NK-92 treated with Interleukin-12 subunit alpha and Interleukin-12 subunit beta, amount 100 ng/mL, for 24 hours (cell line): ENCODE measurements at places on chromosomes 1 and 21.

DNA sequence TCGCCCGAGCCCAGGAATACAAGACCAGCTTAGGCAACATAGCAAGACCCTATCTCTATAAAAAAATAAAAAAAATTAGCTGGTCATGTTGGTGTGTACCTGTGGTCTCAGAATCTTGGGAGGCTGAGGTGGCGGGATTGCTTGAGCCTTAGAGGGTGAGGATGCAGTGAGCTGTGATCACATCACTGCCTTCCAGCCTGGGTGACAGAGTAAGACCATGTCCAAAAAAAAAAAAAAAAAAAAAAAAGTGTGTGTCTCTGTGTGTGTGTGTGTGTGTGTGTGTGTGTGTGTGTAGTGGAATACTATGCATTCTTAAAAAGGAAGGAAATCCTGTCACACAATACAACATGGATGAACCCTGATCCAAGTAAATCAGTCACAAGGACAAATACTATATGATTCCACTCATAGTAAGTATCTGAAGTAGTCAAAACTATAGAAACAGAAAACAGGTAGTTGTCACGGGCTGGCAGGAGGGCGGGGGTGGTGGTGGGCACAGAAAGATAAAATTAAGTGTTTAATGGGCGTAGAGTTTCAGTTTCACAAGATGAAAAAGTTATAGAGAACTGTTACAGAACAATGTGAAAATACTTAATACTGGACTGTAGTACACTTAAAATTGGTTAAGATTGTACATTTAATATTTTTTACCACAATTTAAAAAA is 47.8 kb downstream of the SELENOF start:
- DNase-seq: no peak

DNA sequence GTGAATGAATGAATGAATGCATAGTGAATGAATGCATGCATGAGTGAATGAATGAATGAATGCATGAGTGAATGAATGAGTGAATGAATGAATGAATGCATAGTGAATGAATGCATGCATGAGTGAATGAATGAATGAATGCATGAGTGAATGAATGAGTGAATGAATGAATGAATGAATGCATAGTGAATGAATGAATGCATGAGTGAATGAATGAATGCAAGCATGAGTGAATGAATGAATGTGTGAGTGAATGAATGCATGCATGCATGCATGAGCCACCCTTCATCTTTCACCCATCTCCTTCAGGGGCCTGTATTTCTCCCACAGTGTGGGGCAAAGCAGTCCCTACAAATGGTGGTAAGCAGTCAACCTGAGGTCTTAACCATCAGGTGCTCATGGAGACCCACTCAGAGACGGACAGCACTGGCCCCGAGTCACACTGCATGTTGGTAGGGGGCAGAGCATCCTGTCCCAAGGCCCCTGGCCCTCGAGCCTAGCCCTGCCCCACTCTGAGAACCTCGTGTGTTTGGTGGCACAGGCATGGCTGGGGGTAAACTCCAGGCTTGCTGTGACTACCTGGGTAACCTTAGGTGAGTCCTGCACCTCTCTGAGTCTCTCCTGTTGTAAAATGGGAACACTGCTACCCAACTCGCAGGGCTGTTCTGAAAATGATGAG is 28.0 kb upstream of the PAX7 start:
- no peak for DNase-seq

DNA sequence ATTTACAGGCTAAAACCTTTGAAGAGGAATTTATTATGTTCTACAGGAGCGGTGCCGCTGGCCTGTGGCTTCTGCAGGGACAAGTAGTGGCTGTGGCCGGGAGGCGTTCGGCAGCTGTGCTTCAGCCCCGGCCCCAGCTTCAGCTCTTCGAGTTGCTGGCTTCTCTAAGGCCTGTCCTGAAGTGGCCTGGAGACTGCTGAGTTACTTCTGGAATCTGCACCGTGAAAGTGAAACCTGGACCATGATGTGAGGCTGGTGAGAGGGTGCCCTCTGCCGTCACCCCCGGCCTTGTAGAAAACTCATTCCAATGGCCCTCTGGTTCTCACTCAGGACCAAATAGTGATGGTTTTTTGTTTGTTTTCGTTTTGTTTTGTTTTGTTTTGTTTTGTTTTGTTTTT is 48.1 kb downstream of the PRKCZ start:
- no peak for DNase-seq

- DNase-seq: no peak
Observed at GRCh38 chr1:96360036-96360795, 361.4 kb upstream of the PTBP2 start.

DNA sequence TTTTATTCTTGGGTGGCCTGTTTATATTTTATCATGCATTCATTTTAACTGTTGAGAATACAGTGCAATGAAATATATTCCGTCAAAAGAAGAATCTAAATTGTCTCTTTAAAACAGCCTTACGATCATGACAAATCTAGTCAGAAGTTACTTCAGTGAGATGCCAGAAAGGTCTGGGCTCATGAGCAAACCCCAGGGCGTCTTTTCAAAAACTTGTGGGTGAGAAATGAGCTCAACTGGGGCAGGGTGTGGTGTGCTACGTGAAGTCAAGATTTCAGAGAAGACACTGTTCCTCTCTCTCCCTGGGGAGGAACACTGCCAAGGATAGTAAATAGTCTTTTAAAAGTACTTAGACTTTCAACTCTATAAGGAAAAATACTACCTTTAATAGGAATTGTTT is 13.4 kb upstream of the UAP1 start:
- DNase-seq: no peak

GRCh38 chr1:185239861-185240260 is 77.2 kb downstream of the IVNS1ABP start:
- no peak for DNase-seq

- no peak for DNase-seq
Observed at GRCh38 chr1:185957441-185958363, 223.5 kb downstream of the HMCN1 start.

- no peak for DNase-seq
Observed at GRCh38 chr1:26537951-26538352, 8.4 kb downstream of the RPS6KA1 start.

- no peak for DNase-seq
Observed at GRCh38 chr1:48710915-48711314, 65.8 kb downstream of the BEND5 start.

DNA sequence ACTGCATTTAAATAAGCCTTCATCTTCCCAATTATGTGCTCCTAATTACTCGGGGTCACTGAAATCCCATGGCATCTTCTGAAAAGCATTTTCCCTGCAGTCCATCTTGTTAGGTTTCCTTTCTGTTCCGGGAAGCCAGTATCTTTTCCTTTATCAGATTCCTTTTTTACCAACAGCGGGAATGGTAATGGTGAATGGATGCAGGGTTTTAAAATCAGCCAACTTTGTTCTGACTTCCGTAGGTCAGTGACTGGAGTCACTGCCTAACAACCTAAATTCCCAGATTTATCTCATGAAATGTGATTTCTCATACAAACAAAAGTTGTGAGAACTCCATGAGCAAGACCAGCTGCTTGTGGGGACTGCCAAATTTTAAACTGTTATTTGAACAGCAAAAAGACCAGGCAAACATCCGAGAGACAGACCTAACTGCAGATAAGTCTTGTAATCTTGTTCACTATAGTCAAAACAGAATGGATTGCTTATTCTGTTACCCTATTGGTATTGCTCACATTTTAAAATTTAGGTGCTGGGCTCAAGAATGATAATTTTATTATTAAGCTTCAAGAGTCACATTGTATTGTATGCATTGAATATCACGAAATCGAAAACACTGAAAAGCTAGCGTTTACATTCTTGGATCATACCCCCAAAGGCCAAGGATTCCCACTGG is 1.2 kb upstream of the RWDD3 start:
- DNase-seq: no peak

GRCh38 chr21:45029948-45030681 is 44.3 kb upstream of the ADARB1 start:
- no peak for DNase-seq

- DNase-seq: no peak
Observed at GRCh38 chr21:14767192-14767852, 221.2 kb upstream of the SAMSN1 start.

DNA sequence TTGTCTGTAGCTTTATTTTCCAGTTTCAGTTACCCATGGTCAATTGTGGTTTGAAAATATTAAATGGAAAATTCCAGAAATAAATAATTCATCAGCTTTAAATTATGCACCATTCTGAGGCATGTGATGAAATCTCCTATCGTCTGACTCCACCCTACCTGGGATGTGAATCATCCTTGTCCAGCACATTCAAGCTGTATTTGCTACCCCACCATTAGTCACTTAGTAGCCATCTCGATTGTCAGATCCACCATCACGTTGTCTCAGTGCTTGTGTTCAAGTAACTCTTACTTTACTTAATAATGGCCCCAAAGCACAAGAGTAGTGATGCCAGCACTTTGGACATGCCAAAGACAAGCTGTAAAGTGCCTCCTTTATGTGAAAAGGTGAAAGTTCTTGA is 4.0 kb downstream of the STPG1 start:
- DNase-seq: no peak

- peak; percentile 58 for DNase-seq
Observed at GRCh38 chr1:2555634-2556276, 416 bp upstream of the TNFRSF14 start.

DNA sequence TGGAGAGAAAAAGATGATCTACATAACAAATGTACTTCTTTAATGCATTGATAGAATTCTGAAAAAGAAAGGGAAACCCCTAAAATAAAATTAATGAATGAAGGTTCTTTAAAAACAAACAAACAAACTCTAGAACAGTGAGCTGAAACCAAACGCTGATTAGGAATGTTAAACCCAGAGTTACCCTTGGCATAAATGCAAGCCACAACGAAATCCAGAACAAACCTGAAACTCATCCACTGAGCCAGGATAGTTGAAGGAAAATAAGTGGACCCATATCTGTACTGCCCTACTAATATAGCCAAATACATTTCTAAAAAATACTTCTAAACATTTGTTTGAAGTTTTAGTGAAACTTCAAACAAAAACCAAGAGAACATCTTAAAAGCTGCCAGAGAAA is 505.3 kb downstream of the TTLL7 start:
- DNase-seq: no peak

- no peak for DNase-seq
Observed at GRCh38 chr1:63004868-63005267, 220.9 kb downstream of the ATG4C start.

- no peak for DNase-seq
Observed at GRCh38 chr1:147337040-147337630, 94.7 kb downstream of the CHD1L start.

DNA sequence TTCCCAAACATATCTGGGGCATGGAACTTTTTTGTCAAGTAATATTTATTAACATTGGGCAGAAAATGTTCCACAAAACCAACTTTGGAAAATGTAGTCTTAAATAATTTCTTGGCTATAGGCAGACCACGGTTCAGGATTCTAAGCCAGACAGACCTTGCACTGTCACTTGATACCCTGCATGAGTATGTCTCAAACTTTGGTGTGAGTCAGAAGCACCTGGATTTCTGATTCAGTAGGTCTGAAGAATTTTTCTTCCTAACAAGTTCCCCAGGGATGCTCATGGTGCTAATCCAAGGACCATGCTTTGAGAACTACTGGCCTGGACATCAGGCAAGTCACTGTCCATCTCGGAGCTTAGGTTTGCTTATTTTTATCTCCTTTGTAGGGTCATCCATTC is 562.0 kb downstream of the PLPP3 start:
- no peak for DNase-seq

DNA sequence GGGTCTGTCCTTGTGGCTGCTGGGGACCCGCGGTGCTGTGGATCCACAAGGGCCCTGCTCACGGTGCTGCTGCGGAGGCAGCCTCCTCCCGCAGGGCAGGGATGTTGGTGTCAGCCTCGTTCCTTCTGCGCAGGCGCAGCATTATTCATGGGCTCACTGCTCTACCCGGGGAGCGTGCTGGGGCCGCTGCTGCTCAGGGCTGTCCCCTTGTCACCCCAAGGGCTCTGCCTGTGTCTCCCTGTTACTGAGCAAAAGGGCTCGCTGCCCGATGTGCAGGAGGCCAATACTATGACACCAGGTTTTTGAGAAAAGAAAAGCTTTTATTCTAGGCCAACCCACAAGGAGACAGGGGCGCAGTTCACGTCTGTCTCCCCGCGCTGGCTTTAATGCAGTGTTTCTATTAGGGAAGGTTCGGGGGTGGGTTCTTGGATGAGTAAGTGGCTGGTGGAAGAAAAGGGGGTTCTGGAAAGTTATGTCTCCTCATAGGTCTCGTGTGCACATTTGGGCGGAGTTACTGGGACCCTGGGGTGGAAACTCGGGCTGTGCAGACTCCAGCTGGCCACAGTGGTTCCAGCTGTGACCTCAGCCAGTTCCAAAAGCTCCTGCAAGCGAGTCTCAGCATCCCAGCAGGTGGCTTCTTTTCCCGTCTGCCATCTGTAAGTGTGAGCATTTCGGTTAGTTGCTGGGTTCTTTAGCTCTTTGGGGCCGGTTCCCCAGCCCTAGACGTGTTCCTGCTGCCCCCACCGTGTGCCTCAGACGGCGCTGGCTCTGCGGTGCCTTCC is 40.8 kb upstream of the LRRC3 start:
- no peak for DNase-seq

- no peak for DNase-seq
Observed at GRCh38 chr1:31064718-31065309, 703 bp downstream of the PUM1 start.

- DNase-seq: no peak
Observed at GRCh38 chr1:28365864-28366263, 3.7 kb upstream of the PHACTR4 start.

DNA sequence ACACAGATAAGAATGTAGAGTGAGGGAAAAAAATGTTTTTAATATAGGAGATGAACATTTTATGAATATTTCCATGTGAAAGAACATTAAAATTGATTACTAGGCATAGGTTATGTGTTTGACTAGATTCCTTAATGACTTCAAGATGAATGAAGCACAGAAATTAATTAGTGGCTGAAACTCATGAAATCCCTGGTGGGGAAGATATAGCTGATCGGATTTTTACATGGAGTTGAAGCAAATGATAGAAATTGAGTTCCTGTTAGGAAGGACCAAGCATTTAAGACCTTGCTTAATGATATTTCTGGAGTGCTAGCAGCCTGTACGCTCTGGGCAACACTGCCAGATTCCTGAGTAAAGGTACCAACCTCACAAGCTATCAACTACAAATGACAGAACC is 68.9 kb upstream of the IVNS1ABP start:
- DNase-seq: no peak

DNA sequence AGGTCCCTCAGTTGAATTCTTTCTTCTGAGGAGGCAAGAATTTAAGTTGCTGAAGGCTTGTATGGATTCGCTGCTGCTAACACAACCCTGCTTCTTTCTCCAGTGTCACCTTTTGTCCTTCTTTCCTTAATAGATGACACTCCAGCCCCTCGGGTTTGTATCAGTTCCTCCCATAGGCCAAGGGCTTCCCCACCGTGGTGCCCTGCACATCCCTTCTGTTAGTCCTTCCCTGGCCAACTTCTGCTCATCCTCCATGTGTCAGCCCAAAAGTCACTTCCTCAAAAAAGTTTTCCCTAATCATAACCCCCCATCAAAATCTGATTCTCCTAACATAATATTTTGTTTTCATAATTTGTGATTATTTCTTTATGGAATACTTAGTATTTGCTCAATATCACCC is 190.4 kb downstream of the RHOU start:
- DNase-seq: no peak

- DNase-seq: no peak
Observed at GRCh38 chr1:241212628-241213027, 144.4 kb downstream of the RGS7 start.
